ENCODE measurements at places on chromosomes 12 and 14.

DNA sequence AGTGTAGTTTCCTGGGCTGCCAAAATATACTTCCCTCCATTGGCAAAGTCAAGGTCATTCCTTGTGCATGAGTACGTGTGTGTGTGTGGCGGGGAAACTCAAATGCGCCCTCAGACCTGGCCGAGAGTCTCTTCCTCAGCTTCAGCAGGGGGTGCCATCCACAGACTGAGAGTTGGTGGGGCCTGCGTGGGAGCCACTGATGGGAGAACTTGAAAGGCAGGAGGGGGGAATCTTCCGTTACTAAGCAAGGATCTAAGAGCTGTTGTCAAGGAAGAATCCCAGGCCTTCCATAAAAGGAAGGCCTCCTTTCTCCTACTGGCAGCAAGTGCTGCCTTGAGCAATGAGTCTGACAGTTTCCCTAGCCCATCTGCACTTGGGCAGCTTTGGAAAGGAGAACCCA, 274.9 kb downstream of the EMP1 start:
- no peak for DNase-seq

GRCh38 chr12:22860926-22861325, 236.0 kb downstream of the ETNK1 start:
- no peak for DNase-seq

DNA sequence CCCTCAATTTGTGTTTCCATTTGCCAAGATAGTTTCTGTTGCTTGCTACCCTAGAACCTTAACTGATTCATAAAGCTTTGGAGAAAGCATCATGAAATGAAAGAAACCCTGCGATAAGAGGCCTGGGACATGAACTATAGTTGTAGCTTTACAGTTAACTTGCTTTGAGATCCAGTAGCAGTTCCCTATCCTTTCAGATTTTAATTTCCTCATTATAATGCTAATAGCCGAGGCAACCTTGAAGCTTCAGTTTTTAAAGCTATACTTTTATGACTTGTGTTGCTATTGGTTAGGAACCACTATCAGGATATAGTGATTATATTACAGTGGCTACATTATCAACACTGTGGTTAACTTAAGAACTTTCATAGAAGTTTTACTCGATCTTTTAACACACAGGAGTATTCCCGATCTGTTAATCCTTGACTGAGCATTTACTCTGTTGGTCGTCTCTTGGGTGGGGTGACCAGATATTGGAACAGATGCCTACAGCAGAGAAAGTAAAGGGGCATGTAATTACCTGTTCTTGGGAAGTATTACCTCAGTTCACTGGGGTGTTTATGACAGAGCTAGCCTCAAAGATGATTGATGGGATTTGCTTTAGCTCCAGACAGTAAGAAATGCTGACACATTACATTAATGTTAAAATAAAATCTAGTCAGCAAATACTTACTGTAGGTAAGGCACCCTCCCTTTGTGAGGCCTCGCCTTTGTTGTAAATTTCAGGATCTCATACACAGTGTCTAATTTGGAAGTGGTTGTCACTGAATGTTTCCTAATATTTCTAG, 86.2 kb upstream of the CSRP2 start:
- DNase-seq = no peak

DNA sequence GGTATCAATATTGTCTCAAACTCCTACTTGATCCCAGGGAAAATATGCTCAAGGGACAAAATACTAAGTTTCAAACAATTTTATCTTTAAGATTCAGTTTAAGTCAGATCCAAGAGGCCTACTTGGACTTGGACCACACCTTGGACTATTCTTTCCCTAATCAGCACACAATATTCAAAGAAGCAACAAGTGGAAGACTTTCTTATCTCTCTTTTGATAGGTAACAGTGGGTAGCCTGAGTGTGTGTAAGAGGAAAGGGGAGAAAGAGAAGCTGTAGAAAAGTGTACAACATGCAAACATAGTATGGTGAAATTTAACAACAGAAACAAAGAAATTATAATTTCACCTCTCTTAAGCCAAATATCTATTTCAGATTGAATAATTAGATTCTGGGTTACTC, 6.5 kb downstream of the CERS5 start:
- no peak for DNase-seq

- peak; percentile 68 for DNase-seq
These were observed 44.7 kb upstream of the FBRSL1 start for GRCh38 chr12:132444957-132445883.

DNA sequence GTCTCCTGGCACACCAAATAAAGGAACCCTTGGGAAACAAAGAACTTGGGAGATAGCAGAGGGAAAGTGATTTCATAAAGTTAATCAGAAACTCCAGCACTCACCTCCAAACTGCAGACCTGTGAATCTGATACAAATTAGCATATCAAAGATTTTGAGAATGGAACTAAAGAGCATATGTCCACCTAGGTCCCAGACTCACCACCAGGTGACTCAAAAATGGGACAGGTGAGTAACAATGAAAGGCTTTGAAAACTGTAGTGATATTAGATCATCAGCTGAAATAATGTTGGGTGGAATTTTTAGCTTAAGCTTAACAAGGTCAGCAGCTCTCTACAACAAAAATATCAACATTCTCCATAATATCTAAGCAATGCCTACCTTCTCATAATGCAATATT, 214.8 kb downstream of the RERGL start:
- DNase-seq = no peak

DNA sequence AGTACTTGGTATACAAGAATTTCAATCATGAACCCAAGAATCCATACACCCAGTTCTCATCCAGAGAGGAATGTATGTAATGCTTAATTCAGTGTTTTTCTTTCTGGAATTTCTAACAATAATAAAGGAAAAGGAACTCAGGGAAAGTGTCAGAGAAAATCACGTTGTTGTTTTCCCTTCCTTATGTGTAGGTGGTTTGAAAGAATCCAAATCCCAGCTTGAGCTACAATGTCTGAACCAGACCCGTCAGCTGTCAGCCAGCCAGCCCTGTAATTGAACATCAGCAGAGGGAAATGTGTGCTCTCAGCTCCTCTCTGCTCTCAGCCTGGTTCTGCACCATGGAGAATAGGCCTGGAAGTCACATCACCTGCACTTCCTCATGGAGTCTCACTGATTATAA, 126.5 kb downstream of the TMEM30B start:
- DNase-seq = no peak

- no peak for DNase-seq
These were observed 41.0 kb downstream of the TRAF3 start for GRCh38 chr14:102817942-102818940.

GRCh38 chr12:39581592-39581991, 38.0 kb downstream of the ABCD2 start:
- DNase-seq = no peak

- no peak for DNase-seq
These were observed 225.8 kb downstream of the CRADD start for GRCh38 chr12:93902736-93903562.

DNA sequence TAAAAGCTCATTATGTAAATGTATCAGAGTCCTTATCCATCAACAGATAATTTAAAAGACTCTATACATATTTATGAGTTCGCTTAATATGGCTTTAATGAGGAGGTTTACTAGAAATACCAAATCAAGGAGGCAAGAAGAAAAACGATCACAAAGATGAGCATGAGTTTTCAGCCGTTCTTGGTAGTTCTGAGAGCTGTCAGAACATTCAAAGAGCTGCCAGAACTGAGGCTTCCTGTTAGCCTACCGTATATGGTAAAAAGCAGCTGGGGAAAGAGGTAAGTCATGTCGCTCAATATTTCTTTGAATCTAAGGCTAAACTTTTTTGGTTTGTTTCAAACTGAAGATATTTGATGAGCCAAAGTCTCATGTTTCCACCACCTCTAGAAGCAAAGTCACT, 115.3 kb upstream of the PLXNC1 start:
- DNase-seq = no peak

DNA sequence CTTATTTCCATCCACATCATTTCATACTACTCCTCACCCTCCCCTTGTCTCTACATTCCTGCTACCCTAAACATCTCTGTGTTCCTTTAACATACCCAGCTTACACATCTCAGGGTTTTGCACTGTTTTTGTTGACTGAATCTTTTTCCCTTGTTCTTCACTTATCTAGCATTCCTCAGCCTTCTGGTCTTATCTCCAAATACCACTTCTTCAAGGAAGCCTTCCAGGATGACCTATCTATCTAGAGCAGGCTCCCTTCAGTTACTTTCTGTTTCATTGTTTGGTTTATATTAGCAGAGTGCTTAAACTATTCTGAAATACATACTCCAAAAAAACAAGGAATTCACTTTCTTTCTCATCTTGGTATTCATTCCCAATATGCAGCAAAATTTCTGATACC, 353.1 kb downstream of the NAV3 start:
- no peak for DNase-seq
